ENCODE measurements at places on chromosomes 1 and 21.

DNA sequence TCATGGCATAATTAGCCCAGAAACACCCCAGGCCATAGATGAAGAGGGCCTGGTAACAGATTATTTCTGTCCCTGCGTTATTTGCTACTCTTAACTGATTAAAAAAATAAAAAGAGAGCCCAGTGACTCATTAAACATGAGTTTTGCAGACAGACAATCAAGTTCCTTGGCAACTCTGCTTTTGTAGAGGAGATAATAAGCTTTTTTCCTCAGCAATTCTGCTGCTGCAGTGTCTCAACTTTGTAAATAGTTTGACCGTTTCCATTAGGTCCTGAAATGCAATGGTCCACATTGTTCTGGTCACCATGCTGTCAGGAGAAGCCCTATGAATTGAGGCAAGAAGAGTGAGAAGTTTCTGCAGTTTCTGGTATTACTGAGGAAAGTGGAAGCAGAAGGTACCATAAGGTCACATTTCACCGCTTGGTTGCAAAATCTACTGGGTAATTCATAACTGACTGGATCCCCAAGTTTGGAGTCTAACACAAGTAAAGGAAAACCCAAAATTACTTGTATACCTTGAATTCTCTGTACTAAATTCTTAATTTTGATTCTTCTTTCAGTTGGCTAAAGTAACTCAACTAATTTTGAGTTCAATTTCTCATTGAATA lies 139.5 kb downstream of the ZZZ3 start:
- no peak for DNase-seq

DNA sequence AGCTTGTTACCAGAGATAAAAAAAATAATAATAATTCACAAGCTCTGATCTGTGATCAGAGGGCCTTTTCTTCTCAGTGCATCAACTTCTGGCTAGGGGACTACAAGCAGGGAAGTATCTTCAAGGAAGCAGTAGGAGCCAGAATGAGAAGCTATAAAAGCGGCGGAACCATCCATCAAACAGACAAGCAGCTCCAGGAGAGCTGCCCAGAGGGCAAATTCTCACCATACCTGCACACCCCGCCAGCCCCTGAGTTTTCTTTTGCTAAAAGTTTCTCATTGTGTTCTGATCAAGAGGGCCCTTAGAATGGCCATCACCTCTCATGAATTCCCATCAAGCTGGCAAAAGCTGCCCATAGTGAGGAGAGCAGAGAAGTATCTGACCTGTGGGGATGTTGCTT lies 99.4 kb downstream of the SMYD2 start:
- no peak for DNase-seq

GRCh38 chr1:185157599-185158412 lies 839 bp downstream of the SWT1 start:
- no peak for DNase-seq

DNA sequence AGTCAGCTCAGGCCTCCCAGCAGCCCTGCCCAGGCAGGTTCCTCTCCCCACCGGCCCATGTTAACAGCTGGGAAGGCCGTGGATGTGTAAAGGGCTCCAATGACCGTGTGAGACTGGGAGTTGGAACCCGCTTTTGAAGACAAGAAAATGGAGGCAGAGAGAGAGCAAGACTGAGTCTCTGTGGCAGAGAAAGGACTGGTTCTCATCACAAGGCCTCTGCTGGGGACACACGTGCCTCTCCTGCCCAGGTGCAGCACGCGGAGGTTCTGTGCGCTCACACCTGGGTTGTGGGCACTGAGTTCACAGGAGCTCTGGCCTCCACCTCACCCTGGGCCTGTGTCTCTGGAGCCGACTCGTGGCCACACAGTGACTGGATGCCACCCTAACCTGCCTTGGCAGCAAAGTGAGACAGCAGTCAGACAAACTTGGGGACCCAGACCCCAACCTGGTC lies 27.0 kb downstream of the RUNX3 start:
- no peak for DNase-seq

- DNase-seq = no peak
Measured at GRCh38 chr1:13916530-13916929, 216.5 kb downstream of the PRDM2 start.
